ENCODE measurements at places on chromosomes 2 and 18.

GRCh38 chr18:13217466-13217961 lies 1.0 kb upstream of the LDLRAD4 start:
- peak; percentile 37 for DNase-seq

GRCh38 chr2:15427987-15428386 lies 133.1 kb downstream of the NBAS start:
- no peak for DNase-seq

DNA sequence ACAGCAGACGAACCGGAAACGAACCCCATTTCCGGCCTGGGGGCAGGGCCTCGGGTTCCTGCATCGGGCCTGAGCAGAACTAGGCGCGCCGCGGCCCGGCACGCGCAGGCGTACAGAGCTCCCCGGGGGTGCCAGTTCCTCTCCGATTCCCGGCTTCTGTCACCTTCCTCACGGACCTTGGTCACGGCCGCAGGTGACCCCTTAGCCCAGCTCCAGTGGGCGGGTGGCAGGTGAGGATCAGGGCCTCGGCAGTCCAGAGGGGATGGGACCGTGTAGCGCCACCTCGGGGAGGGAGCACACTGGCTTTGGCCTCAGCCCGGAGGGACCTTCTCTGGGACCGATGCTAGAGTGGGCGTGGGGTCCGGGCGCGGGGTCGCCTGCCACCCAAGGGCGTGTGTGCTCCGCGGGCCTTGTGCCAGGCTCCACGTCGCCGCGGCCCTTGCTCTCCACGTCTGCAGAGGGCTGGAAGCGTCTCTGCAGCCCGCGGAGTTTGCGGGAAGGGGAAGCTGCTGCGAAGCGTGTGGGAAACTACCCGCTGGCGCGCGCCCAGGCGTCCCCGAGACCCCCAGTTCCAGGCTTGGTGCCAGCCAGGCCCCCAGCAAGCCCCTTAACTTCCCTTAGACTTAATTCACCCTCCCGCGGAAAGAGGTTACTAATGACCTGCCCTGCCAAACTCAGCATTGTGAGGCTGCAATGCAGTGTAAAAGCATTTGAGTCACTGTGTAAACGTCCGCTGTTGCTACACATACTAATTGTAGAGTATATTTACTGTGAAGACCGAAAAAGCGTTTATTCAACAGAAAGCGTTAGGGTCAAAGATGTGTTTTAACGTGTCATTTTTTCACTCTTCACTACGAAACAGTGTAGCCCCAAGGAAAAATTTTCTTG lies at the start of gene TRAPPC12:
Gene TRAPPC12, plus strand, starts transcription at position 48 of the 888 bp plus-strand sequence. CDS start 7,930 bp downstream, outside the sequence.
- DNase-seq: peak; percentile 83

- DNase-seq: no peak
Observed at GRCh38 chr2:117126656-117127055, 687.8 kb upstream of the DDX18 start.

DNA sequence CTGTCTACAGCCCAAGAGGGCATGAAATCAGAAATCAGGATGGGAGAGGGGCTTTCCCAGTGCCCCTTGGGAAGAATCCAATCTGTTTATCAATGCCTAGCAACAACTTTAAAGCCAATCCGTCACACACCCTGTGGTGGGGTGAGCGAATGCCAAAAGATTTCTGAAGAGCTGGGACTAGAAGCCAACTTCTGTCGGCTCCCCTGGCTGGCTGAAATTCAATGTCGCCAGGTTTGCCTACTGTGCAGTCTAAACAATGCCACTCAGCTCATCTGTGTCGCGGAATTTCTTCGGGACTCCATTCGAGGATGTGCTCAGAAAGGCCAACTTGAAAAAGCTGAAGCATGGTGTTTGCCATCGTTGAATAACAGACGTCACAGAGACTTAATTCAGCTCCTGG lies 31.5 kb upstream of the NCKAP5 start:
- DNase-seq: no peak

DNA sequence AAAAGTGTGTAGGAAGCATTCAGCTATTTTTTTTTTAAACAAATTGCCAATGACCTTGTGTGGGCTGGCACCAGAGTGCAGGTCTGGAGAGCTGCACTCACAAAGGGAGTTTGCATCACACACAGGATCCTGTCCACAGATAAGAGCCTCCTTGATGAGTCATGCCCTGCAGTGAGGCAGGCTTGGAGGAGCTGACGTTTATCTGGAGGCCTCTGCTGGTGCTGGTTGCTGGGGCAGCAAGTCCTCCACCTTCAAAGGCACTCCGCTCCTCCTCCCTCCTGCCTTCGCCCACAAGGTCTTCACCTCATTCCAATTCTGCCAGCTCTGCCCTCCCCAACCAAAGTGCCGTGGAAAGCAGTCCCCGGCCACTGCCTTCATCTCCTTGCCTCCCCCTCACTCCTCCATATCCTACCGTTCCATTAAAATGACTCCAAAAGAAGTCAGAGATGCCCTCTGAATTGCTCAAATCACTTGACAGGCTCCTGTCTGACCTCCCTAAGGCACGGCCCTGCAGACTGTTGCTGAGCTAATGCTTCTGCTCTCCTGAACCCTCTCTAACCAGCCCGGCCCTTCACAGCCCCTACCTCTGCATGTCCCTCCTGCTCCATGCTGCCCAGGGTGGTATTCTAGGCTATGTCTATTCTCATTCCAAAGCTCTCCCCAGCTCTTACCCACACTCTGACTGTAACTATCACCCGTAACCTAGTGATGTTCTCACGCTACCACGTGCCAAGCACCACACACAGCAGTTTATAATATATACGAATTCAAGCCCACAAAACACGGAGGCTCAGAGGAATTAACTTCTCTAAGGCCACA lies 30.9 kb downstream of the LONRF2 start:
- peak; percentile 37 for DNase-seq

GRCh38 chr2:177030451-177031105 lies 182.0 kb upstream of the HNRNPA3 start:
- no peak for DNase-seq

- DNase-seq: no peak
Observed at GRCh38 chr2:161709428-161709827, 85.2 kb downstream of the SLC4A10 start.

DNA sequence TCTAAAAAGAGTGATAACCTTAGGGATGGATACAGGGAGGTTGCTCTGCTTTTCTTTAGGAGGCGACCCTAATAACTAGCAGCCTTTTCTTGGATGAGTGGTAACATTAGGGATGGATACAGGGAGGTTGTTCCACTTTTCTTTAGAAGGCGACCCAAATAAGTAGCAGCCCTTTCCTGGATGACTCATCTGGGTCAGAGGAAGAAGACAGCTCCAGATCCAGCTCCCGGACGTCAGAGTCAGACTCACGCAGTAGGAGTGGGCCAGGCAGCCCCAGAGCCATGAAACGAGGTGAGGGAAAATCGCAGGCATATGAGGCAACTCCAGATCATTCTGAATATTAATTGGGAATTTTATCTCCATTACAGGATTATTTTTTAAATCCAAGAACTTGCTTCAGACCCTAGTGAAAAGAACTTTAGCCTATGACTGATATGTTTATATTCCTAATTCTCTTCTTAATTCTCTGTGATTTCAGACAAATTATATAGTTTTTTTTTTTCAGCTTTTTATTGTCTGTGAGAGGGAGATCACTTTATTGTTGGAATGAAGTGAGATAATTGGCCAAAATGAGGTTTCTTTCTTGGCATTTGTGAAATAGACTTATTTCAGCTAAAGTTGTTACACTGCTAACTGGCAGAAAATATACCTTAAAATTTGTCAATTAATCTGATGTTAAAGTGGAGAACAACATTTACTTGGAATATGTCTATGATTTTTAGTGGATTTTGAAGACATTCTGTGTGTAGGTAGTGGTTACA lies 31.2 kb upstream of the C1GALT1C1L start:
- DNase-seq: no peak

GRCh38 chr2:217353591-217353990 lies 493.7 kb upstream of the TNP1 start:
- peak; percentile 22 for DNase-seq

- peak; percentile 30 for DNase-seq
Observed at GRCh38 chr2:143410082-143410897, 281.1 kb downstream of the ARHGAP15 start.

DNA sequence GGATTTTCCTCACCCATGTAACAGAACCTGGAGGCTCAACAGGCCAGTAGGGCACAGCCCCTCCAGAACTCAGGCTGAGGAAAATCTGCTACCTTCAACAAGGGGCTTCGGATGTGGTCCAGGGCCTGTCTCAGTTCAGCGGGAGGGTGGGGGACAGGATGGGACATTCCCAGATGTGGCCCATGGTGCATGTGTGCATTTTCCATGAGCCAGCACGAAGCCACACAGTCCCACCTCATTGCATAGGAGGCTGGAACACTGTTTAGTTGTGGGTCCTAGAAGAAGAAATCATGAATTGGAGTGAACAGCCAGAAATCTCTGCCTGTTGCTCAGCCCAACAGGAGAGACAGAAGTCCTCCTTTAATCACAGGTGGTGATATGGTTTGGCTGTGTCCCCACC lies 469.6 kb upstream of the MYT1L start:
- no peak for DNase-seq

- DNase-seq: no peak
Observed at GRCh38 chr2:234556848-234557573, 60.1 kb upstream of the ARL4C start.

DNA sequence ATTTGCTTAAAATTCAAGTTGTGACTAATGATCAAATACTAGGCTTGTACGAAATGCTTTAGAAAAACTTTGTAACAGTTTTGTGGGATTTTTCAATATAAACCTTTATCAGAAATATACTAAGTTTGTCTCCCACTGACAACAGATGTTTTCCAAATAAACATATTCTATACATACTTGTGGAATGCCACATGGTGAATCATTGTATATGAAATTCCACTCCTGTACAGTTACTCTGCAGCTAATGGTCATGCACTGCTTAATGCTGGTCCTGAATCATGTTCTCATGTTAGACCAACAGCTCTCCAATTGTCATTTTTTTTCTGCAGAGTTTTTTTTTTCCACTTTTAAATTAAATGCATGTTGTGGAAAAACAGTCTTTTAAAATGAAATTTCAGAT lies 90.1 kb downstream of the DPP4 start:
- no peak for DNase-seq

DNA sequence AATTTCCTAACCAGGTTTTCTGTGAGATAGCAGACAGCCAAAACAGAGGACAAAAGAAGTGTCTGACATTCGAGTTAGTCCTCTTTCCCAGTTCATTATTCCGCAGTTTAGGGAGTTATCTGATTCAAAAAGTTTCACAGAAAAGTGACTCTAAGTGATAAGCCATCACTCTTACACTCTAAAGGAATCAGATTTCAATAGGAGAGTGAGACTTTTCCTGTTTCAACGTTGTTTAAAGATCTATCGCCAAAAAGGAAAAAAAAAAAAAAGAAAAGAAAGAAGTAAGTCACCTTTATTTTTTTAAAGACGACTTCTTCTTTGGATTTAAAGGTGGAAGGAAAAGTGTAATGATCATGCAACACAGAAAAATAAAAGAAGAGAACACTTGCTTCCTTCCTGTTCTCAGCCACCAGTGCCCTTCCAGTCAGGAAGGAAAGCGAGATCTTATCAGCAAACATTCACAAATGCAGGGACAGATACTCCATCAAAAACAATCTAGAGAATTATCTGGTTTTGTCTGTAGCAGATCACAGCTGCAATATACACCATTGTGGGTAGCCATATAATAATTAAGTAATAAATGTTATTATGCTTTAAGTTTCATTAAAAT lies 49.8 kb downstream of the TFPI start:
- no peak for DNase-seq

- no peak for DNase-seq
Observed at GRCh38 chr2:120863146-120863545, 127.5 kb downstream of the GLI2 start.

GRCh38 chr2:29115797-29116781 lies 874 bp downstream of the CLIP4 start:
- DNase-seq: peak; percentile 69

GRCh38 chr2:102520801-102521200 lies 47.8 kb downstream of the SLC9A4 start:
- DNase-seq: no peak

GRCh38 chr18:5451871-5452270 lies 91.9 kb downstream of the EPB41L3 start:
- DNase-seq: no peak

DNA sequence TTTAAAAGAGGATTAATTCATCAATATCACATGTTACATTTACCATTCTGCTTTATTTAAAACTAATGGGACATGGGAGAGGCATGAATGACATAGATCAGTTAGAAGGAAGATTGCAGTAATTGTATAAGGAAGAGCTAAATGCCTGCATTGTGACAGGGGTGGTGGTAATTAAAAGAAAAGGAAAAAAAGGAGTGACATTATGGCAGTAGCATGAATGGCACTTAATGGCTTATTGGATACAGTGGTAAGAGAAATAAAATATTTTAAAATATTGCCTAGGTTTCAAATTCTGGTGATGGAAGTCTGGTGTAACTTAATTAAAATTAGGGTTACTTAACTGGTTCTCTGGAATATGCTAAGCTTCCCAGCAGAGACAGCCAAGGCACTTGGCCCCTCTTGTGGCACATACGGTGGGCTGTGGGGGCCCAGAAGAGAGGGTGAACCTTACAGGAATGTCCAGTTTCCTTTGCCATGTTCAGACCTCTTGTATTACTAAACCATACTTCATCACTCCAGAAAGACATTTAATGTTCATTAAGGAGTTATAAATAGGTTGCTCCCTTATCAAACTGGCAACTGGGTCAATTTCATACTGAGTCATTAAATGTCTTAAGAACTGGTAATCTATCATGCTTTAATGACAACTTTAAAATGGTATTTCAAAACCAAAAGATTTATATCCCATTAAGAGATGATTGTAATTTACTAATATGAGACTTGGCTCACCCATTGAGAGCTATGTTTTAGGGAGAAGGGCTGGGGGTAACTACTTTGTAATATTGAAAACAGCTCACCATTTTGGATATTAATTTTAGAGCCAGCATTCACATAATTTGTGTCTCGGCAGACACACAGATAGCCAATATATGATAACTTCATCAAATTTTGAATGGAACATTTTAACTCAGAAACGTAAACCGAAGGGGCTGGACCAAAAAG lies 798.9 kb upstream of the PIK3C3 start:
- no peak for DNase-seq

Data from inflammatory macrophage treated with lipopolysaccharide for 1 hour (primary cell).